ENCODE measurements at places on chromosomes 7 and 10. TPM values are rescaled to one million over a fixed set of nuclear protein-coding genes. Genes with fewer than 3 reads are reported as not detected.

- DNase-seq: no peak
Observed at GRCh38 chr10:100303724-100304319, 17.3 kb upstream of the BLOC1S2 start.

Gene MKX
- polyA plus RNA-seq: 0.06 TPM

GRCh38 chr7:131302876-131303707 lies 24.6 kb upstream of the MKLN1 start:
- DNase-seq: no peak

GRCh38 chr10:101227429-101228152 lies 1.7 kb downstream of the LBX1 start:
- no peak for DNase-seq

GRCh38 chr7:142568435-142569097 lies 180.7 kb upstream of the PRSS1 start:
- no peak for DNase-seq

Gene GPRIN2
- polyA plus RNA-seq: 3.2 TPM

DNA sequence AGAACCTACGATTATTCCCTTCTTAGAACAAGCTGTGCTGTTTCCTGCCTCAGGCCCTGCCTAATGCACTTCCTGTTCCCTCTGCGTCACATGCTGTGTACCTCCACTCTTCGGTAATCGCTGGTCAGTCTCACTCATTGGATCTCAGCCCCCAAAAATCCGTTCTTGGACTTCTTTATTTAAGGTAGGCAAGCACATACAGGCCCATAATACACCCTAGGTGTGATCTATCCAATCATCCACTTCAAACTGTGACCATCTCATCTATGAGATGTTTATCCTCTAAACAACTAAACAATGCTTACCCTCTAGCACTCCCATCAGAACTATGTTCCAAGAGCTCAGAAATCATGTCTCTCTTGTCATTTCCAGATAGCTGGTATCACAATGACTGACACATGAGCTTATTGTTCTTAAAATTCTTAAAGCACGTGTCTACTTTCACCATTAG lies 83.9 kb downstream of the CADPS2 start:
- DNase-seq: no peak

DNA sequence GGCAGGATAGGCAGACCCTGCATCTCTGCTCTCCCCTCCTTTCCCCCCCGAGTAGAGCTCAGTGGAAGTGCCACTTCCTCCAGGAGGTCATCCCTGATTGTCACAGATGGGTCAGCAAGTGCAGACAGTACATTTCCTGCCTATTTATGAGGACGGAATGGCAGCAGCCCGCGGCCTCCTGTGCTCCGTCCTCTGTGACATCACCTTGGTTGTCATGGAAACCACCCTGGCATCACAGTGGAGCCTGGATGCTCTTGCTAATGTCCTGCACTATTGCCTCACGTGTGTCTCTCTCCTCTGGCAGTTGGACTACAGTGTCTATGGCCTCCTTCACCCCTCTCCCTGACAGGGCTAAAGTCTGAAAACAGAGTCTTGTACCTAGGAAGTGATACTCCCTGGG lies 148.6 kb downstream of the SH3PXD2A start:
- DNase-seq: no peak

- DNase-seq: no peak
Observed at GRCh38 chr10:132977807-132978206, 35.4 kb upstream of the CFAP46 start.

GRCh38 chr10:112763916-112764520 lies 186.0 kb upstream of the TCF7L2 start:
- DNase-seq: no peak

Gene LRRC18
- polyA plus RNA-seq: 0.13 TPM

Gene PIP
- not detected for polyA plus RNA-seq

Gene AGMO
- 1.1 TPM for polyA plus RNA-seq

- no peak for DNase-seq
Observed at GRCh38 chr10:53786236-53786900, 1013.8 kb upstream of the MBL2 start.

- no peak for DNase-seq
Observed at GRCh38 chr7:25884265-25884828, 267.7 kb upstream of the NFE2L3 start.

GRCh38 chr10:97718659-97719142 lies 5.2 kb downstream of the MARVELD1 start:
- DNase-seq: no peak

- no peak for DNase-seq
Observed at GRCh38 chr7:16836481-16836880, 31.7 kb upstream of the AGR2 start.

Gene ZSCAN25
- polyA plus RNA-seq: 18.6 TPM

DNA sequence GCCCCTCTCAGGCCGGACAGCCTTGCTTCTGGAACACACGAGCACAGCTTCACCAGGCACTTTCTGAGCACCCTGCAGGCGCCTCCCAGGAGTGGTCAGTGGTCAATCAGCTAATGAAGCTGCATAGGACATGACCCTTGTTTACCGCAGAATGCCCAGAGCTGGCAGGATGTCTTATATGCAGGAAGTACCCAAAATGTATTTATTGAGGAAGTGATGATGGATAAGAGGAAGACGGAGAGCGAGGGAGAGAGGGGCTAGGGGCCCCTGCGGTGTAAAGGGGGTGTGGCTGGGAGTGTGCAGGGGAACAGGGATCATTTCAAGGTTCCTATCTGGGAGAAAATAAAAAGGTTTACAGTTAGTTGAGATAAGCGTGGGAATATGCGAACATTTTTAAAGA lies 3.3 kb downstream of the CYP2E1 start:
- DNase-seq: no peak

Gene GNAT3
- not detected for polyA plus RNA-seq

DNA sequence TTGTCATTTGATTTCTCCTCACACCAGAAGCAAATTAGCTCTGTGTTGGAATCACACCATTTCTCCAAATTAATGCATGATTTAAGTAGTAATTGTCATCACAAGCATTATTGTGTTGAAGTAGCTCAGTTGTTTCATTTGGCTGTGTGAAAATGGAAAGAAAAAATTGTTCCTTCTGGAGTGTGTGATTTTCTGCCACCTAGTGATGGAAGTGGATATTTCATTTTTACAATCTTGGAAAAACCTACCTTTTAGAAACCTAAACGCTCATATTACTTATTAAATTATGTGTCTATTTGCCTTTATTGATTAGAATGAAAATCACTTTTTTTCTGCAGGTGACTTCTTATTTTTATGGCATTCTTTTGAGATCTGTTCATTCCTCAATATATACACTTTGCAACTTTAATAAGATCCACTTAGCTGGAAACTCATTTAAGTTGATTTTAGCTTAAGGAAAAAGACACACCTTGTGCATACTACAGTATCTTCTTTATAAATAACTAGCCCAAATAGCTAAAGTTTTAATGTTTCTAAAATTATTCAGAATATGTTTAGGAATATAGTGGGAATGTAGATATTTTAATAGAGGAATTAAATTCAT lies 50.0 kb downstream of the SRI start:
- DNase-seq: no peak

Gene PARG
- 37.7 TPM for polyA plus RNA-seq

Gene CALML3
- 0.19 TPM for polyA plus RNA-seq

DNA sequence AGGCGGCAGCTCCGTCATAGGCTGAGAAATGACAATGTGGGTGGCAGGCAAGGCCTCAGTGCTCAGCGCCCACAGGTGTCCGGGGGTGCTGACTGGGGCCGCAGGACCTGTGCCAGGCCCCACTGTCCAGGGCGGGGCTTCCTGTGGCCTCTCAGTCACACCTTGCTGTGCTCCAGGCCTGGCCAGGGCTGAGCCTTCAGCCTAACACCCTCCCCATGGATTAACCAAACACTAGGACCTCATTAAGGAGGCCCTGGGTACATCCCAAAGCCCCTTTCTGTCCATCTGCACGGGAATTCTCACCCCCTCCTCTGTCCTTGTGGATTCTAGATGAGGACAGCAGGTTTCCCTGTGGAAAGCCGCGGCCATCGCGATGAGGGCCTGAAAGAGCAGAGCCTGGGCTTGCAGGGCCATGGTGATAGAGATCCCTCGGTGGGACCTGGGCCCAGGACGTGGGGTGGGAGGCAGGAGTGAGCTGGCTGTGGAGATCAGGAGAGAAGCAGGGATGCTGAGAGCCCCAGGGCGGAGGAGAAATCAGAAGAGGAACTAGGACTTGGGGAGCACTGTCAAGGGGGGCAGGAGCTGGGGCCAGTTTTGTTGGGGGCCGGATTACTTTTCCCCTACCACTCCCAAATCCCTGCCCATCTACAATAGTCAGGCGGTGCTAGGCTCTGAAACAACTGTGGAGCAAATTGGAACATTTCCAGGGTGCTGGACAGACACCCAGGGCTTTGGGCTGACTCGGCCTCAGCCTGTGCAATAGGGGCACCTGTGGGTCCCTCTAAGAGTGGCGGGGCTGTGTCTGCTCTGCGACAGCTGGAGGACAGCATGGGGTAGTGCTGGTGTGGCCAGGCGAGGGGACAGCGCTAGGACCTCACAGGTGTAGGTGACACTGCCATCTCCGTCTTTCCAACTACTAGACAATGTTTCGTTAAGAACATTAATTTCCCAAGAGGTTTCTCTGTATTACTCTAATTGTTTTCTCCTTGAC lies 23.3 kb upstream of the MNX1 start:
- DNase-seq: no peak

DNA sequence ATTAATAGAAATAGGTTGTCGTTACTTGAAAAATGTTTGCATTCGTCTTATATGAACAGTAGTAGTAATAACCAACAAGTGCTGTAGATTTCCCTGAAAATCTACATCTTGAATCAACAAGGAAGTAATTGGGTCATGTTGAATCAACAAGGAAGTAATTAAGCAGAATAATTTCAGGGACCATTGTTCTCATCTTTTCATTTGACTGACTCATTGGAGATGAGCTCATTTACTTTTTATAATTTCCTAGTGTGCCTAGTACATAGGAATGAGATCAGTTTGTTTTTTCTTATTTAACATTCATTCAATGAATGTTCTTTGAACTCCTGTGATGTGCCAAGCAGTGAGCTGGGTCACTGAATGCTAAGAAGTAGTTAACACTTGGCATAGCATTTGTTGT lies 8.2 kb downstream of the CLDN12 start:
- no peak for DNase-seq

GRCh38 chr10:70198696-70199466 lies 28.6 kb upstream of the SAR1A start:
- DNase-seq: no peak

Measured in right renal pelvis (tissue), 4 donors.